Type B pancreatic cell (in vitro differentiated cells): ENCODE measurements at places on chromosomes 2 and 18.

DNA sequence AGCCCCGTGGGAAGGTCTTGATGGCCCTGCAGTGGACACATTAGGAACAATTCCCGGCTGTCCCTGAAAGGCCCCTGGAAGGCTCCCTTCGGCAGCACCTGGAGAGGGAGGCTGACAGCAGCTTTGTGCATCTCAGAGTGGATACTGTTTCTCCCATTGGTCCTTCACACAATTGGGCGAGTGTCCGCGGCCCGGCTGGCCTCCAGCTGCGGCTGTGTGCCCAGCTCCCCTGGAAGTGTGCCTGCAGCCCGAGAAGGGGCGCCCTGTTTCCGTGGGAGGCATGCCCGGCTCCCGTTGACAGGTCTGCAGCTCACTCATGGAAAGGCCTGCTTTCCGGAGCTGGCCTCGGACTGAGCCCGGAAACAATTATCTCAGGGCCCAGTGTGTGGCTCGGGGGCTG, 103.7 kb downstream of the LPIN1 start:
- no peak overlapping the region for H3K4me3 ChIP-seq
- H3K27ac ChIP-seq, result no peak overlapping the region
- no peak for DNase-seq
- H3K4me1 ChIP-seq, result peaks cover 4% of the 10 kb centered on the region
- no peaks in the 10 kb centered on the region for H3K27me3 ChIP-seq

GRCh38 chr18:42038936-42039335, 83.9 kb downstream of the PIK3C3 start:
- H3K36me3 ChIP-seq, result peaks cover 35% of the 10 kb centered on the region
- no peak for DNase-seq
- H3K4me3 ChIP-seq, result no peak overlapping the region
- H3K4me1 ChIP-seq, result no peaks in the 10 kb centered on the region

GRCh38 chr2:5070257-5070656, 621.9 kb upstream of the SOX11 start:
- H3K27ac ChIP-seq, result peak overlapping the region; percentile 68
- H3K4me3 ChIP-seq, result no peak overlapping the region
- no peak for DNase-seq
- H3K36me3 ChIP-seq, result no peaks in the 10 kb centered on the region

- peaks cover 28% of the 10 kb centered on the region for H3K4me1 ChIP-seq
- peak; percentile 70 for DNase-seq
- H3K4me3 ChIP-seq, result peak overlapping the region; percentile 99
These were observed 868 bp downstream of the INO80D start for GRCh38 chr2:206084870-206085741.

GRCh38 chr2:133841900-133842299, 273.6 kb upstream of the NCKAP5 start:
- H3K4me1 ChIP-seq, result peaks cover 16% of the 10 kb centered on the region
- H3K4me3 ChIP-seq, result no peak overlapping the region
- H3K36me3 ChIP-seq, result no peaks in the 10 kb centered on the region
- peaks cover 19% of the 10 kb centered on the region for H3K27me3 ChIP-seq
- no peak overlapping the region for H3K27ac ChIP-seq
